ENCODE measurements at places on chromosomes 7 and 10. TPM values are rescaled to one million over a fixed set of nuclear protein-coding genes. Genes with fewer than 3 reads are reported as not detected.

- no peaks in the 10 kb centered on the region for H3K4me1 ChIP-seq
- DNase-seq = no peak
- no peak overlapping the region for H3K27ac ChIP-seq
- H3K27me3 ChIP-seq = no peaks in the 10 kb centered on the region
- H3K36me3 ChIP-seq = no peaks in the 10 kb centered on the region
- no peak overlapping the region for H3K4me3 ChIP-seq
Measured at GRCh38 chr7:106015381-106016218, 52.5 kb downstream of the CDHR3 start.

- H3K4me1 ChIP-seq = no peaks in the 10 kb centered on the region
- H3K27ac ChIP-seq = no peak overlapping the region
- no peaks in the 10 kb centered on the region for H3K27me3 ChIP-seq
- DNase-seq = no peak
- no peaks in the 10 kb centered on the region for H3K36me3 ChIP-seq
Measured at GRCh38 chr7:115038158-115038557, 116.3 kb downstream of the MDFIC start.

GRCh38 chr7:54215424-54215823 lies 326.8 kb upstream of the VSTM2A start:
- H3K4me3 ChIP-seq = no peak overlapping the region
- H3K36me3 ChIP-seq = no peaks in the 10 kb centered on the region
- H3K27me3 ChIP-seq = no peaks in the 10 kb centered on the region

INHBA gene
- 6.7 TPM for total RNA-seq

DNA sequence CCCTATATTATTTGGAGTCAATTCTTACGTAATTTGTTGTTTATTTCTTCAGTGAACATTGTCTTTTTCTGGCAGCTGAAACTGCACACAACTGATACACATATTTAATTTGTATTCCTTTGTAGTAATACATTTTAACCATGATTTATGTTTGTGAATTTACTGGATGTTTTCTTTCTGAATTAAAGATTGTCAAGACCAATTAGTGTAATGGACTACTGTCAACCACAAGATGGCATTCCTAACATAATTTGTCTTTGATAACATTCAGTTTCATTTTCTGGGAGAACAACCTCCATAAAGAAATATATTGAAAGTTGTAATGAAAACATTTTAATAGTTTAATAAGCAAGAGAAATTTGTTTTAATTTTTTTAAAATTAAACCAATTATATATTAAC lies 10.1 kb downstream of the THNSL1 start:
- H3K36me3 ChIP-seq = no peaks in the 10 kb centered on the region
- no peaks in the 10 kb centered on the region for H3K27me3 ChIP-seq
- no peaks in the 10 kb centered on the region for H3K4me1 ChIP-seq
- no peak overlapping the region for H3K4me3 ChIP-seq
- no peak for DNase-seq

- no peak for DNase-seq
- H3K4me1 ChIP-seq = no peaks in the 10 kb centered on the region
- no peaks in the 10 kb centered on the region for H3K36me3 ChIP-seq
- no peak overlapping the region for H3K27ac ChIP-seq
Measured at GRCh38 chr10:63286340-63286739, 153.2 kb downstream of the NRBF2 start.

DNA sequence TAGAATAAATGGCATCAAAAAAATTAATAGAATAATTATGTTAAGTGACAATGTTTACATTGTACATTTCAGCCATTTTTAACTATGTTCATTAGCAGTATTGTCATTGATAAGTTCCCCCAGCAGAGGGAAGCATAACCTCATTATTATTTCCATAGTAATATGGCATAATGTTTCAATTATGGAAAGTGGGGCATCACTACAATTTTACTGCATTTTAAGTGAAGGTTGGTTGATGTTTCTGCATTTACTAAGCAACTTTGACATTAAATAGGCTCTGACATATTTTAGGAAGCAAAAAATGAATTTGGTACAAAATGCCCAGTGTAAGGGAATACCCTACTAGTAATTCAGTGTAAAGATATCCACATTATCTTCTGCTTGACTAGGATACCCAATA lies 218.3 kb downstream of the SEMA3A start:
- H3K36me3 ChIP-seq = no peaks in the 10 kb centered on the region
- H3K27me3 ChIP-seq = no peaks in the 10 kb centered on the region
- no peak overlapping the region for H3K4me3 ChIP-seq
- H3K27ac ChIP-seq = no peak overlapping the region
- no peaks in the 10 kb centered on the region for H3K4me1 ChIP-seq
- no peak for DNase-seq

NUTM2E gene
- total RNA-seq = 0.57 TPM

PPIF gene
- total RNA-seq = 22.0 TPM

DNA sequence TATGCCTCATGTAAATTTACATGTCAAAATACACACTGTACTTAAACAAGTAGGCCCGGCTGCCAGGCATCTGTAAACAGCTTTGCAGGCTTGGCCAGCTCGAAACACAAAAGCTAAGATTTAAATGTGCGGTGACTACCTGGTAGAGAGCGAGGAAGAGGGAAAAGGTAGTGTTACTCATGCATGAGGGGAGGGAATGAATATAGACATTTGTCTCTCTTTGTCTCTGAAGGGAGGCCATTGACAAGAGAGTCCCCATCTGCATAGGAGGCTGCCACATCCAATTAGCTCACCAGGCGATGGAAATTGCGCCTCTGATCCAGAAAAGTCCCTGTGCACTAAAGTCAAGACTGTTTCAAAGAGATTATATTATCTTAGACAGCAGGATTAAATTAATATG lies 535.8 kb downstream of the PTPRN2 start:
- no peaks in the 10 kb centered on the region for H3K27me3 ChIP-seq
- no peak overlapping the region for H3K27ac ChIP-seq
- H3K4me1 ChIP-seq = no peaks in the 10 kb centered on the region
- no peaks in the 10 kb centered on the region for H3K36me3 ChIP-seq
- no peak overlapping the region for H3K4me3 ChIP-seq

DNA sequence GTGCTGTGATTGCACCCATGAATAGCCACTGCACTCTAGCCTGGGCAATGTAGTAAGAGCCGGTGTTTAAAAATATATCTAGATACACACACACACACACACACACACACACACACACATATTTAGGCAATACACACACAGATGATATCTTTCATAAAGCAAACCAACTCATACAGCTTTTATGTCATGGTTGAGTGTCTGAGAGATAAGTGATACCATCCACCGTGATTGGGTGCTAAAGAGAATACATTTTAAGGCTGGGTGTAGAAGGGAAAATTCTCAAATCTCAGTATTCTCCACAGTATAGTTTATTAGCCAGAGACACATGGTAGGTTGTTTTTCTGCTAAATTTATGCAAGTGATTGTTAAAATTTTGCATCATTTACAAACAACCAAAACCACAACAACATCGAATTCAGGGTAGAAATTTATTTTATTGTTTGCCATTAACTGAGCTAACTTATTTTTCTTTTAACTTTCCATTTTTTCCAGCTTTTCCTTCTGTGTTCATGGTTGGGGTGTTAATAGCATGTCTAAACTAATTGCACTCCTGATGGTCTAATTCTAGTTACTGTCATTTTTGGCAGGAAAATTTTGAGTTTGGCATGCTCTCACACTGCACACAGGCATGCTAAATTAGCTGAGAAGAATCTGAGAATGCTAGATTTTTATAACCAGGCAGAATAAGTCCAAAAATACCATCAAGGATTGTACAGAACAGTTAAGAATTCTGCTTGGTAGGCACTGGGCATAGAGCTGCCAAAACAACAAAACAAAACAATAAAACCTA lies 57.9 kb upstream of the SYPL1 start:
- peaks cover 9% of the 10 kb centered on the region for H3K4me1 ChIP-seq
- no peak overlapping the region for H3K4me3 ChIP-seq
- H3K36me3 ChIP-seq = no peaks in the 10 kb centered on the region
- DNase-seq = no peak
- H3K27ac ChIP-seq = no peak overlapping the region

DNA sequence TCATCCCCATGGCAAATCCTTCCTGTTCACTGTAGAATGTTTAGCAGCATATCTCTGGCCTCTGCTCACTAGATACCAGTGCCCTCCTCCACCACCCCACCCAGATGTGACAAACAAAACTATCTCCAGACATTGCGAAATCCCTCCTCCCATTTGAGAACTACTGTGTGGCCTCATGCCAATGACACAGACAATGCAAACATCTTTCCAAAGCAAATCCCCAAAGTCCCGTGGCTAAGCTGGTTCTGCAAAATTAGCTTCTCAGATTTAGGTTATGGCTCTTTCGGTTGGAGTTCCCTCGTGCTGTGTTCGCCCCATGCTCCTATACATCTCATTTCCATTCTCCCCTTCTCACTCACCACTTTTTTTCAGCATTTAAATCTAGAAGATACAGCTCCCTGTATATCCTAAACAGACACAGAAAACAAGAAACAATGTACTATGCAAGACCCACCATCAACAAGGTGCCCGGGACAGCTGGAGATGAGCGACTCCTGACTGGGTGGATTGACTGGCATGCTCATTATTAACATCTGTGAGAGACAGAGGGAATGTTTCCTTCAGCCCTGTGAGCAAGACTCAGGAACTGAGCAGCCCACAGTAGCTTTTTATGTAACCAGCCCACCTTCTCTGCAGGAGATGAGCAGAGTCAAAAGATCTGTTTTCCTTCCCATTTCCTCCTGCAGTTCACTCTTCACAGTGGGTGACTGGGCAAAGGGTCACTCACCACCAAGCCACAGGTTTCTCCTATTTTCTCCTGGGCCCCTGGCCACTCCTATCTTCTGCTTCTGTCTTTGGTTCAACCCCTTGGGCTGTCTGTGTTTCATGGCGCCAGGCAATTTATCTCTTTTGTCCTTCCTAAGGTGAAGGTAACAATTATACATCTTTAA lies 225.7 kb upstream of the AOAH start:
- no peaks in the 10 kb centered on the region for H3K36me3 ChIP-seq
- no peak overlapping the region for H3K27ac ChIP-seq
- DNase-seq = peak; percentile 52
- peaks cover 14% of the 10 kb centered on the region for H3K4me1 ChIP-seq

DNA sequence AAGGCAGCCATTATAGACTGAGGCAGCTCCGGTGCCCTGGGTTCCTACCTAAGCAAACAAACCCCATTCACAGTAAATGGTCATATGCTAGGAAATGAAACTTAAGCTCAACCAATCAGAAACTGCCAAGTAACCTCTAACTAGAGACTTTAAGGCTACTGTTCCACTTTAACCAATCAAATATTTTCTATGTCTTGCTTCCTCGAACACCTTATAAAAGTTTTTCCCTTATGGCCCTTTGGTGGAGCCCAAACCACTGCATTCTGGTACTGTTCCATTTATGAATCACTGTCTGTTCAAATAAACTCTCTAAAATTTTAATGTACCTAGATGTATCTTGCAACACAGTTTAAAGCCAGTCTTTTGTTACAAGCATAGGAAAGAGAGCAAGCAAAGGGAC lies 361.1 kb downstream of the HGF start:
- no peaks in the 10 kb centered on the region for H3K4me1 ChIP-seq
- H3K36me3 ChIP-seq = no peaks in the 10 kb centered on the region
- H3K27me3 ChIP-seq = no peaks in the 10 kb centered on the region
- no peak overlapping the region for H3K4me3 ChIP-seq
- DNase-seq = no peak

DNA sequence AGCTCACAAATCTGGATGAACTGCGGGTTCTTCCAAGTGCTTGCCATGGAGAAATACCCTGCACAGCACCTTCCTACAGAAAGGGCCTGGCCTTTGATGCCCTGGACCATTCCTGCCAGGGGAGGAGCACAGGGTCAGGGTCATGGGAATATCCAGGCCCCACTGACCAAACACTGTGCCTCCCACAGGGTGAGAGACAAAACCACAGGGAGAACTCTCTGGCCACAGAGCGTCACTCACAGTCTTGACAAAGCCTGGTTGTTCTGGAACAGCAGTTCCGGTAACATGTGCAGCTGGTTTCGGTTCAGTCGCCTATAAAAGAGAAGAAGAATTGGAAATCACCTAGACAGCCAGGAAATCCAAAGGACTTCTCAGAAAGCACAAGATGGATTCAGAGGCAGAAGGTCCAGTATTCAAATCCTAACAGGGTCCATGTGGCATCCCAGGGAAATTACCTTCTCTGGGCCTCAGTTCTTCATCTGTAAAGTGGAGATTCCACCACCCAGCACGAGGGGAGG lies 28.1 kb downstream of the SLIT1 start:
- no peaks in the 10 kb centered on the region for H3K4me1 ChIP-seq
- H3K27ac ChIP-seq = no peak overlapping the region
- no peak overlapping the region for H3K4me3 ChIP-seq
- H3K27me3 ChIP-seq = no peaks in the 10 kb centered on the region

TRIM24 gene
- total RNA-seq = 30.6 TPM

DNA sequence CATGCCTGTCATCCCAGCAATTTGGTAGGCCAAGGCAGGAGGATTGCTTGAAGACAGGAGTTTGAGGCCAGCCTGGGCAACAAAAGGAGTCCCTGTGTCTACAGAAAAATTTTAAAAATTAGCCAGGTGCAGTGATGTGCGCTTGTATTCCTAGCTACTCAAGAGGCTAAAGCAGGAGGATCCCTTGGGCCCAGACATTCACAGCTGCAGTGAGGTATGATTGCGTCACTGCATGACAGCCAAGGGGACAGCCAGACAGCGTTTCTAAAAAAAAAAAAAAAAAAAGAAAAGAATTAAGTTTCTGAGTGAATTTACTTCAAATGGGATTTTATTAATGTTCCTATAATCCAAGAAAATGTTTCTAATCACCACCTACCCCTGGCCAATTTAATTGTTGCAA lies 87.4 kb upstream of the RNF148 start:
- H3K4me3 ChIP-seq = no peak overlapping the region
- H3K27me3 ChIP-seq = no peaks in the 10 kb centered on the region
- no peaks in the 10 kb centered on the region for H3K36me3 ChIP-seq
- no peak for DNase-seq
- no peak overlapping the region for H3K27ac ChIP-seq

- DNase-seq = no peak
- no peaks in the 10 kb centered on the region for H3K27me3 ChIP-seq
- H3K36me3 ChIP-seq = no peaks in the 10 kb centered on the region
- H3K4me1 ChIP-seq = no peaks in the 10 kb centered on the region
- H3K4me3 ChIP-seq = no peak overlapping the region
Measured at GRCh38 chr10:95569368-95569767, 8.2 kb upstream of the SORBS1 start.

Measured in upper lobe of left lung (tissue), 6 donors.